Amniotic epithelial cell (primary cell): ENCODE measurements at places on chromosomes 11 and 22.

GRCh38 chr11:3903207-3903896 is 47.9 kb downstream of the STIM1 start:
- peak; percentile 27 for DNase-seq

- no peak for DNase-seq
Measured at GRCh38 chr11:14784230-14784629, 107.8 kb downstream of the CYP2R1 start.

GRCh38 chr11:126930091-126930841 is 70.3 kb downstream of the KIRREL3 start:
- DNase-seq, result no peak

DNA sequence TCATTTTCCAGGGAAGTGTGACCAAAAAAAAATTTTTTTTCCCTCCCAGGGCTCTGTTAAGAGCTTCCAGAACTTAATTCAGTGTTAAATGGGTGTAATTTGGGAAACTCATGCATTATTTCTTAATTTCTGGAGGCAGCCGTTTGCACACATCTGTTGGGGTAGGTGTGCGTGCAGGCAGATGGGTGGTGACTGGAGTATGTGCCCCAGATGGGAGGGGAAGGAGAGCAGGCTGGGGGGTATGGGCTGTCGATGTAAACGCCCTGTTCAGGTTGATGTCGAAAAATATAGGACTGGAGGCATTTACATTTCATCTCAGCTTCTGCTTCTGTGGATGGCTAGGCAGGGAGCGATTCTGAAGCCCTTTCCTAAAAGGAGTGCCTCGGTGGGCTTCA is 13.7 kb upstream of the SHISAL1 start:
- DNase-seq, result no peak

DNA sequence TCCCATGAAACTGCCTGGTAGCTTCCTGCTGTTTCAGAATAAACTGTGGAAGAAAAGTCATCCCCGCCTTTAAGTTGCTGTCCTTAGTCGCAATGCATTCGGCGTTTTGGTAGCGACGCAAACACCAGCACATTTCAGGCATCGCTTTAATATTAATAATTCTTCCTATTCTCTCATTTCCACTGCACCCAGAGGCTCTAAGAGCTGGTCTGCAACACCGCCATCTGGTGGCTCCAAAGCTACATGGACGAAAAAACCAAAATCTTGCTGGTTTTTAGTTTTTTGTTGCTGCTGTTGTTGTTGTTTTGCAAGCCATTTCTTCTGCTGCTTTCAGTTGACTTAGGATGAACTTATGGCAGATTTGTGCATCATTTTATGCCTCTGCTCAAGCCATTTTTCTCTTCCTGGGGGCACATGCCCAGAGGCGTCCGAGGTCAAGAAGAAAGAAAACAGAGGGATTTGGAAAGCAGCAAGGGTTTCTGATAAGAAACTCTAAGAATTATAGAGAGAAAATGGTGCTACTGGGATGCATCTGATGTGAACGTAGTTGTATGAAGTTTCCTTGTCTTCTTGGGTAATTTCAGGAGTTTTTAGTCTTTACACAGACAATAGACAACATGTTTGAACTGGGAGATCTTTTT is 345.4 kb upstream of the KIRREL3 start:
- DNase-seq, result peak; percentile 2

DNA sequence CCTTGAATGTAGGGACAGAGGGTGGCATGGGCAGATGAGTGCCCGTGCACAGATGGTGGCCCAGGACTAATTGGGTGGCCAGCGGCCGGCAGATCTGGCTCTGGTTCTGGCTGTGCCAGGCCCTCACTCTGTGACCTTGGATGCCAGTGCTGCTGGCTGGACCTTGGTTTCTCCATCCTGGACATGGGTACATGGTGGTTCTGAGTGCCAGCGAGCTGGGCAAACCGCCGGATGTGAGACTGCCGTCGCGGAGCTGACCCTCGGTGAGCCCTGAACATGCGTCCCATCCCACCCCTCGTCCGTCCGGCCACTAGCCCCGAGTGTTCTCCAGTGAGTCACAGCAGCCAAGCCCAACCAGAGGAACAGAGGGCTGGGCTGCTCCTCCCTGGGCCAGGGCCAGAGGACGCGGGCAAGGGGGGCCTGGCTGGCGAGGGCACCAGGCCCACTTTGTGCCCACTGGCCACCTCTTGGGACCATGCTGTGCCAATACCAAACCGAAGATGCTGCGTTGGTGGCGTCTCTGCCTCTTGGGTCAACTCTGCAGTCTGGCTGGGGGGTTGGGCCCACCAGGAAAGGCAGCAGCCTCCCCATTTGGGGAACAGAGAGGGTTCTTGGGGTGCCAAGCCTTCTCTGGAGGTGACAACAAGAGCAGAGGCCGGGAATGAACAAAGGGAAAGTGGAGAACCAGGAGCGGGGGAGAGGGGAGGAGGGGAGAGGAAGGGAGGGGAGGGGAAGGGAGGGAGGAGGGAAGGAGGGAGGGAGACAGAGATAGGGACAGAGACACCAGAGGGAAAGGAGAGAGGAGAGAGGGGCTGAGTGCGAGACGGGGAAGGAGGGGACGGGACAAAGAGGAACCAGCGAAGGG is 10.7 kb downstream of the LSP1 start:
- DNase-seq, result peak; percentile 77
